ENCODE measurements at places on chromosomes 6 and 20.
A peak's percentile ranks its signal among the peaks of the same experiment; 100 is the strongest.

- DNase-seq: peak; percentile 22
Observed at GRCh38 chr6:30061858-30062458, 893 bp downstream of the POLR1H start.

GRCh38 chr6:65943051-65943450 is 236.0 kb upstream of the EYS start:
- DNase-seq: no peak

DNA sequence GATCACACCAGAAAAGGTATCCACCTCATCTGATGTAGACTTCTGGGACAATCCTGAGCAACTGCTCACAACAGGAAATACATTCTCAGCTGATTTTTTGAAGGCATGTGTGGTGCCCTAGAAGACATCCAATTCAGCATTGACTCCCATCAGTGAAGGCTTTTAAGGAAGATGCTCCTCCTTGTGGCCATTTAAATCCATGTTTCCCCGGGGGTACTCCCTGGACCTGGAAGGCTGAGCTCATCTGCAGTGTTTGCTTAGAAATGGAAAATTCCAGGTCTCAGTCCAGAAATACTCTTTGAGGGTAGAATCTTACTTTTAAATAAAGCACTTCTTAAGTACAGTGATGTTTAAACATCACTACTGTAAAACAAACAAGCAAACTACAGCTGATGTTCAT is 195.5 kb upstream of the PDE10A start:
- DNase-seq: no peak

- DNase-seq: no peak
Observed at GRCh38 chr6:97187951-97188350, 95.1 kb downstream of the MMS22L start.

DNA sequence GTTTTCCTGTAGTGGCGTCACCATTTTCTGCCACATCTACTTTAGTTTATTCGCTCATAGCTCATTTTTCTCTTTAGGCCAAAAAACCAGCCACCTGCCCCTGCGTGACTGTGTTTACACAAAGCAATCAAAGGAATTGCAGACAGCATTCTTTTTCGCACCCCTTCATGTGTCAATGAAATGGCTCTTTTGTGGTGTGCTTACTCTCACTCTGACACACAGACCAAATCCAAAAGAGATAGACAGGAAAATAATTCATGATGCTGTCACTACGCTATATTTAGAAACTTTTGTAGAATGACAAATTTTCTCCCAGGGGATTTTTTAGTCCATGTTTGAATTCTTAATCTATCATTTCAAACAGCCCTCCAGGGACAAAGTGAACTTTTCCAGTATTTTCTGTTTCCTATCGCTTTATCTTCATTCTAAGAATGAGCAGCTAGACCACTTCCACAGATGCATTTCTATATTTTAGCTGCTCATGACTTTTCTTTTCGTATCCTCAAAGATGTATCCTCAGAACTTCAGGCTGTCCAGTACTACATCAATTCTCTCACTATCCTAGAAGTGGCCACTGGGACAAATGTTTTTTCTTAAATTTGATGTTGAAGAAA is 37.9 kb upstream of the KHDRBS2 start:
- no peak for DNase-seq

- no peak for DNase-seq
Observed at GRCh38 chr20:61969806-61970205, 95.9 kb downstream of the TAF4 start.

- DNase-seq: no peak
Observed at GRCh38 chr6:137258170-137258569, 39.0 kb upstream of the IFNGR1 start.
